ENCODE measurements at places on chromosomes 1 and 21. TPM values are rescaled to one million over a fixed set of nuclear protein-coding genes. Genes with fewer than 3 reads are reported as not detected.

IVL gene
- not detected for total RNA-seq

OR2L2 gene
- 0.73 TPM for total RNA-seq

GBP6 gene
- not detected for total RNA-seq

TLR5 gene
- total RNA-seq: 11.5 TPM

C1orf94 gene
- not detected for total RNA-seq

NDUFS2 gene
- total RNA-seq: 129 TPM

DNMT3L gene
- not detected for total RNA-seq

CDC42BPA gene
- total RNA-seq: 54.7 TPM

All from breast epithelium (tissue), 4 donors.